Muscle of back (tissue), 13 donors: ENCODE measurements at places on chromosomes 3 and 15. TPM values are rescaled to one million over a fixed set of nuclear protein-coding genes. Genes with fewer than 3 reads are reported as not detected.

GRCh38 chr3:131216330-131216729 lies 165.2 kb upstream of the NUDT16 start:
- DNase-seq: no peak

DNA sequence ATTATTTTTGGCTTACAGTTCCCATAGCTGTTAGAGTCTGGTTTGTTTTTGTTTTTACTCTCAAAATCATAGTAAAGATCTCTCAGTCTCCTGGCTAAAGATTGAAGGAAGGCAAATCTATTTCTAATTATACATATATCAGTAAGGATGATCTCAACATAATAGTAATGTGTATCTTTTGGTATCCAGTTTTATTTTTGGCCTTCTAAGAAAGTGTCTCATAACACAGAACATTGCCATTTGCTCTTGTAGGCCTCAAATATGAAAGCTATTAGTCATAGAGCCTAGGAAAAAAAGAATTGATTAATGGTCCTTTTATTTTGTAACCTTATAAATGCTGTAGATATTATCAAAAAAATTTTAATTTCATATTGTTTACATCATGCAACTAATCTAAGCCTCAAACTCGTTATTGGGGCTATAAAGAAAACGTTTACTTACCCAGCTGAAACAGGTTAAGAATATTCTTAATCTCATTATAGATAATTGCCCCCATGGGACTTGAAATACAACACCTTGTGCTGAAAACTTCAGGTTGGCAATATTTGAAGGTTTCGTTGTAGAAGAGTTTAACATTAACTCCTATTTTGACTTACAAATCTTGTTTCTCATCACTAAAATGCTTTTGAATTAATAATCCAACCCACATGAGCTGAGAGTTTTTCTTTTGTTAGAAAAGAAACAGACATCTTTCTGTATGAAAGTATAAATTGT lies 16.7 kb downstream of the FBXO45 start:
- no peak for DNase-seq

GRCh38 chr3:100089812-100090668 lies 24.3 kb downstream of the FILIP1L start:
- no peak for DNase-seq

DNA sequence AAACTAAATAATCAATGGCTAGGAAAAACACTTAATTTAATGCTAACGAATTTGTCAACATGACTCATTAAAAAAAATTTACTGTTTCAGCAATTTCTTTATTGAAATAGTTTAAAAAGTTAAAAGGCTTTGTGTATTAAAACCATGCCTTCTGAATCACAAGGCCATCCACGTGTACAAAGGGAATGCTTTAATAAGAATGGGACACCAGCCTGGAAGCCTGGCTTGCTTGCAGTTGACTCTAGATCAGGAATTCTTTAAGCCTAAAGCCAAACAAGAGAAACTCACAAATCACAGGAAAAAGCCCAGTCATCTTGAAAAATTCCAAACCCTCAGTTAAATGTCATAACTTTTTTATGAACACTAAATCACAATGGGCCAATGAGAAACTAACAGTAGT lies 137.6 kb downstream of the PEAK1 start:
- peak; percentile 81 for DNase-seq

- DNase-seq: no peak
These were observed 36.3 kb upstream of the MB21D2 start for GRCh38 chr3:192953926-192954325.

GRCh38 chr15:62818691-62819090 lies 223.9 kb upstream of the TPM1 start:
- DNase-seq: no peak

- no peak for DNase-seq
These were observed 33.8 kb downstream of the CHDH start for GRCh38 chr3:53812434-53812833.

DNA sequence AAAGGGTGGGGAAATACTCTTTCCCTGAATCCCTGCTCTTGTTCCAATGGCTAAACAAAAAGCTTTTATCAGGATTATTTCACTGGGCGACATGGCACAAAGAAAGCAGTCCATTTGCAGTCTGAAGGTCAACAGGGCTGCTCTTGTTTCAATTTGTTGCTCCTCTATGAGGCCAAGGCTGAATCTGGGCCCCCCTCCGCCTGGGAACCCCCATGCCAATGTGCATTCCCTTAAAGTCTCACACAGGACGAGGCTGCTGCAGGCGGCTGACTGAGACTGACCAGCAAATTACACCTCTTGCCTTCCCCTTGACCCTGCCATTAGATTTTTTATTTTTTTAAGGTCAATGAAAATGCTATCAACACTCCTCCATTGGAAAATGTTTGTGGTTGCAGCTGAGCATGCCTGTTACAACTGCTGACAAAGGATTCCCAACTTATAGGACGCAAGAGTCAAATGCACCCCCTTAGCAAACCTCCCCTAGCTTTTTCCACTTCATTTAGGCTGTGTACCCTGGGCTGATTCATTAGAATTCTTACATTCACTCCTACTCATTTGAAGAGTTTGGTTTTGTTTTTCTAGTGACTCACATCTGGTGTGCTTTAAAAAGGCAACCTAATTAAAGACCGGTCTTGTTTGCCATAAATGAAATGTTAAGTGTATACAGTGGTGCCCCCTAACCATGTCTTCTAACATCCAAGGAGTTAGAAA lies 60.8 kb upstream of the ARHGEF3 start:
- no peak for DNase-seq

DNA sequence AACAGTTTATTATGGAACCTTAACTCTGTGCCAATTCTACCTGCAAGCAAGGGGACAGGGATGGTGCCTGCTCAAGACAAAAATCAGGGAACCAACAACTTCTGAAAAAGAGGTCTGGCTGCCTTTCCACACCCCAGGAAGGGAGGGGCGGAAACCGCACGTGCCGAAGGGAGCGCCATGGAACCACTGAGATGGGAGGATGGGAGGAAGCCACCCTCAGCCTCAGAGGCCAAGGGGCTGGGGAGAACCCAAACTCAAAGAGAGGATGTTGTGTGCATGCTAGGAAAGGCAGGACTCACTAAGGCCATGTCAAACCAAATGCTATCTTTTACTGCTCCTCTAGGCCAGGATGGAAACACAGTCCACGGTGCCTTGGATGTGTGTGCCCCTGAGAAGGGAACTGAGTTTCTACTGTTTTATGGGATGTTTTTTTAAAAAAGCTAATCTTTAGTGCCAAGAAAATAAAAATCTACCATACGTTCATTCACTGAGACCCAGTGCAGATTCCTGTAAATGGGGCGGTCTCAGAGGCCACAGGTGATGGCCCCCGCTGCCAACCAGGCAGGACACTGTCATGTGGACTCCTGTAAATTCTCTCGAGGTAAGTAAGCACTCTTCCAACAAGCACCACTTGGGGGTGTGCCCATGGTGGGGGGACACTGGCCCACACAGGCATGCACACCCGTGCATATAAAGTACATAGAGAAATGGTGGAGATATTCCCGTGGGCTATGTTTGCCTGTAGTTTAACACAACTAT lies 20.5 kb downstream of the SRPRB start:
- DNase-seq: no peak

DNA sequence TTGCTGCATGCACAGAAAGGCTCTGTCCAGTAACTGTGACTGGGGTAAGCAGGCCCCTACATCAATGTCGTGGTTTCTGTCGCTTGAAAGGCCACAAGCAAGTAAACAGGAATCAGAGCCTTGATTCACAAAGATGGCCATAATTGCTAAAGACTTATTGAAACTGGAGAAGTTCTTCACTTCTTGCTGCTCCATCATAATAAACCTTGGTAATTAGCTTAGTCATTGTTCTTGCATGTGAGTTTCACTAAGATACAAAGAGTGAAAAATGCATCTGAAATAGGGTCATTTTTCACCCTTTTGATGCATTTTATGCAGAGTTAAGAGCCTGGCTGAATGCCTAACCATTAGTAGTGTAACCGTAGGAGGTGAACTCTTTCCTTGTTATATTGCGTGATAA lies 3.2 kb downstream of the SEMA6D start:
- DNase-seq: no peak

- no peak for DNase-seq
These were observed 21.6 kb downstream of the REC114 start for GRCh38 chr15:73464602-73465001.

DNA sequence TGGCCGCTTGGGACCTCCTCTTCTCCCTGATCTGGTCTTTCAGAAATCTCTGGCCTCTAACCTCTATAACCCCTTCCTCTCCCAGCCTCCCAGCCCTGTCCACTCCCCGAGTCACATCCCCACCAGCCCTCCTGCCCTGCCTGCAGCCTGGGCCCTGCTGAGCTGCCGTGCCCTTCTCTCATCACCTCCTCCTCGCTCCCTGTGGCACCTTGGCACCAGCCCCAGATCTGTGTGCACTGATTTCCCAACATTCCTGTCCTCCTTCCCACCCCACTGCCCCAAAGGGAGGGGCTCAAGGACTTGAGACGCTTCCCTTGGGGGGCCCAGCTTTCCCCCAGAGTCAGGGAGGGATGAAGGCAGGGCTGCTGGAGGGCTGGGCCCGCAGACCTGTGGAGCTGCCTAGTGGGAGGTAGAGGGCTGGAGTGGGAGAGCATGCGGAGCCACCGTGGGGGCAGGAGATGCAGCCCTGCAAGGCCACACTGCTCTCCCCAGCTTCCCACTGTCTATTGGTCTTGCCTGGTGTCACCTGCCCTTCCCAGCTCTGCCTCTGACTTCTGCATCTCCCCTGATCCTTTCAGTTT lies 42.7 kb downstream of the EXOG start:
- no peak for DNase-seq

DNA sequence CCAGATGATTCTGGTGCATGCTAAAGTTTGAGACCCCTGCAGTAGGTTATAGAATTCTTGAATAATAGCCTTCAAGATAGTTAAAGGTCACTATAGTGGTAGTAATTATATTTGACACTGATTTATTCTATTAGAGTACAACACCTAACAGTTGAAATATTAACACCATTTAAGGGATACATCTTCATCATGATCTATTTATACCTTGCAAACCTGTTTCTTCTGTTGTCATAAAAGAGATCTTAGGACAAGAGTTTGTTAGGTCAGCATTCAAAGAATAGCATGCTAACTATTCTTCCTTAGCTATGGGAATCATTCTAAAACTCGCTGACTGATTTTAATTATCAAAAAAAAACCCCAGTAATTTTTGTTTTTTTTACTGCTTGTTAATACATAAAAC lies 46.5 kb downstream of the TSC22D2 start:
- no peak for DNase-seq

DNA sequence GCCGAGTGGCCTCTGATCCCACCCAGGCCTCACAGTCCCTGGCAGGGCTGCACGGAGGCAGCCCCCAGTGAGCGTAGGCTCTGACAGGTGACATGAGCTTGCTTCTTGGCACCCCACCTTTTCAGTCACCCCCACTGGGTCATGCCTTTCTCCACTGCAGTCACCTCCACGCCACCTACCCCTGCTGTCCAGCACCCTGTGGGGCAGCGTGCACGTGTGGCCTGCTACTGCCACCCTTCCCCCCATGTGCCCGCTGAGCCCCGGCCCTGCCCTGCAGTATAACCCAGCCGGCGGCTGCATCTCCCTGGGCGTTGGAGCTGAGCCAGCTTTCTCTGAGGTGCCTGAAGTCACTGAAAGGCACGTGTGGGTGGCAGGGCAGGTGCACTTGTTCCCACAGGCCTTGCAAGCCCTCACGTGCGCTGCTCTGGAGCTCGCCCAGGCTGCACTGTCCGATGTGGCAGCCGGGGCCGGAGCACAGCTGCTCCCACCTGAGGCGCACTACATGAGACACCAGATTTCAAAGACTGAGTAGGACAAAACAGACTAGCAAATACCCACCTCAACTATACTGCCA lies 65.6 kb downstream of the NIPA2 start:
- no peak for DNase-seq

DNA sequence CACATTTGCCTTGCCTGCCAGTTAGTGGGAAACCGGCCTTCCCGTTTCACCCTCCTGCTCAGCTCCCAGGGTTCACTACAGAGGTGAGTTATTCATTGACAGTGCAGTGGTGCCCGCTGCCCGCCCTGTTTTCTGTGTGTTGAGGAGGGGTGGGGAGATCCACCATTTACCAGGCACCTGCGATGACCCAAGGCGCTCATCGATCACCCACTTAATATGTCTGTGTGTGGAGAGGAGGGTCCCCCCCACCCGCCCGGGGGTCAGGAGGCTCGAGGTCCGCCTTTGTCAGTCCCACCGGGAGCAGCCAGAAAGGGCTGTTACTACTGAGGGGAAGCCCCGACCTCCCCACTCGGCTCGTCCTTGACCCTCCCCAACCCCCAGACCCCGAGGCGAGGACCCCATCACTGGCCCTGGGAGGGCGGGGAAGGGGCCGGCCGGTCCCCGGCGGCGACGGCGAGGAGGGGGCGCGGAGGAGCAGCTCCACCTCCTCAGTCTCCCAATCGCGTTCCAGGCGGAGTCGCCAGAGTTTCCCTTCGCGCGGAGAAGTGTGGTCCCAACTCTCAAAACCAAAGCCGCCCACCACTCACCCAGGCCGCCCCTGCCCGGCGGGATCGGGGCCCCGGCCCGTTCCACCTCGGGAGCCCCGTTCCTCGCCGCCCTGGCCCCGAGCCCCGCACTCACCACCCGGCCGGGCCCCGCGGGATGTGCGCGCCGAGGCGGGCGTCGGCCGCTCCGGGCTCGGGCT lies 1.1 kb downstream of the PLXNB1 start:
- DNase-seq: peak; percentile 69

- no peak for DNase-seq
These were observed 24.6 kb downstream of the TMCC1 start for GRCh38 chr3:129868912-129869311.

DNA sequence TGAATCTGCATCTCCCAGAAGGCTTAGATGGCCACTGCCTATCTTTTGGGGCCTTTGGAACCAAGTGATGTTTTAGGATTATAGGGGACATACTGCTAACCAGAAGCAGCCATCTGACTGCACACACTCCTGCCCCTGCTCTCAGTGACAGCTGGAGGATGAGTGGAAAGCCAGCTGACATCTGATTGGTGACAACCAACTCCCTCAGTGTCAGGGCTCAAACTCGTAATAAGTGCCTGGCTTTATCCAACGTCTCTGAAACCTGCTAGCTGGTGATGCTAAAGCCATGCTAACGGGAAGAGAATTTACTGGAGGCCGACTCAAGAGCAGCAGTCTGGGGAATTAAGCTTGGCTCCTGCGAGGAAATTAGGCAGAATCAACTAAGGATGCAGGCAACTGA lies 35.1 kb downstream of the KY start:
- no peak for DNase-seq

Gene ATR
- polyA plus RNA-seq: 14.2 TPM

Gene FRG2C
- polyA plus RNA-seq: not detected

Gene CHST14
- polyA plus RNA-seq: 31.6 TPM

Gene CEMIP
- 3.5 TPM for polyA plus RNA-seq

Gene GOLGA8M
- polyA plus RNA-seq: 0.60 TPM
